ENCODE measurements at places on chromosomes 6 and 20.
A peak's percentile ranks its signal among the peaks of the same experiment; 100 is the strongest.

DNA sequence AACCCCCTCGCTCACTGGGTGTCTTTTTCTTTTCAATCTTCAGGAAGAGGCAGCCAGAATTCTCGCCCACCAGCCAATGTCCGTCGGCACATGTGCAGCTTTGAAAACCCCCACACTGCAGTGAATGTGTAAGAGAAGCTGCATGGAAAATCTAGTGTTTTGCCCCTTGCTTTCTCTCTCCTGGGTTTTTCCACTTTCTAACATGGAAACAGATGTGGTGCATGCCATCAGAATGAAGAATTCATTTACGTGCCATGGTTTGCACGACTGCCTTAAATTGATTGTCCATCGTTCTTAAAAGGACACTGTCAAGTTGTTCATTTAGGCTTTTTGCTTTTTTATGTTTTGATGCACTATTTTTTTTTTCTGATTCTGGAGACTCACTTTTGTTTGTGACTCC, 117.1 kb upstream of the RAB32 start:
- DNase-seq: peak; percentile 7

- DNase-seq: no peak
Measured at GRCh38 chr6:157853018-157853805, 30.2 kb downstream of the SNX9 start.

GRCh38 chr6:127376685-127377084, 33.3 kb upstream of the ECHDC1 start:
- no peak for DNase-seq

DNA sequence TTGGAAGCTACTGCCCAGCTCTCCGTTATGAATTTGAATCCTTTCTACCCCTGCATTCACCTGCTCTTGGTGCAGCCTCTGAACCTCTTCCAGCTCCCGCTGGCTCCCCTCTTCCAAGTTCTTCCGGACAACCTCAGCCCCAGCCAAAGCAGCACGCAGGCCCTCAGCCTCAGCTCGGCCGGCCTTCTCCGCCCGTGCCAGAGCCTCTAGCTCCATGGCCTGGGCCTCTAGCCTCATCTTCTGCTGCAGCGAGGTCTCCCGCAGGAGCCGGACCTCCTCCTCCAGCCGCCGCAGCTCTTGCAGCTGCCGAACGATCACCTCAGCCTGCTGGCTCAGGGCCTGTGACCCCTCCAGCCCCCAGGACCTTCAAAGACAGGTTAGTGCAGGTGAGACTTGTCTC, 3.2 kb downstream of the CCHCR1 start:
- no peak for DNase-seq

GRCh38 chr6:83309344-83309743, 116.2 kb downstream of the RWDD2A start:
- no peak for DNase-seq

Measured in AG08395 (cell line).